ENCODE measurements at places on chromosomes 6 and 20.

DNA sequence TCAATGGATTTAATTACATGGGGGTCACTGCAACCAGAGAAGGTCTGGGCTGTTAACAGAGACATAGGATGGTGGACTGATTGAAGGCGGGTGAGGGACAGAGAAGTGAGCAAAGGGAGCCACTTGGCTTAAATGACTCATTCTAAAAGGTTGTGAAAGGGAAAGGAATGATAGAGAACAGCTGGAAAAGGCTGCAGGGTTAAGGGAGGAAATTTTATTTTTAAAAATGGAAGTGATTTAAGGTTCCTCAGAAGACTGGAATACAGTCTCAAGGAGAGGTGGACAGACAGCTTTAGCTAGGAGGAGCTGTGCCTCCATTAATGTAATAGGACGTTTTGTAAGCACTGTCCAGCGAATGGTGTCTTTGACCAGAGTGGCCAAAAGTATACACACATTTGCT is 46.7 kb downstream of the RGS17 start:
- DNase-seq = peak; percentile 4

DNA sequence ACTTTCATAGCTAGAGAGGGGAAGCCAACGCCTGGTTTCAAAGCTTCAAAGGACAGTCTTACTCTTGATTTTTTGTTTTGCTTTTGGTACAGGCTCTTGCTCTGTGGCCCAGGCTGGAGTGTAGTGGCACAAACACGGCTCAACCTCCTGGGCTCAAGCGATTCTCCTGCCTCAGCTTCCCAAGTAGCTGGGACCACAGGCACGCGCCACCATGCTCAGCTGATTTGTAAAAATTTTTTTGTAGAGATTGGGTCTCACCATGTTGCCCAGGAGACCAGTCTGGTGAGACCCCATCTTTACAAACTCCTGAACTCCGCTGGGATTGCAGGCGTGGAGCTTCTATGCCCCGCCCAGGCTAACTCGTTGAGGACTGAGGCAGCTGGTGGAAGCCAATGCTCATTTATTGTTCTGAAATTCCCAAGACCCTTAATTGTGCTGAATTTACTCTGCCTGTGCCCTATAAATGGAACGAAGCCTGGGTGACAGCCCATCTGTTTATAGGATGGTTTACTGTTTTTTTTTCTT is 18.0 kb downstream of the SRSF3 start:
- no peak for DNase-seq

DNA sequence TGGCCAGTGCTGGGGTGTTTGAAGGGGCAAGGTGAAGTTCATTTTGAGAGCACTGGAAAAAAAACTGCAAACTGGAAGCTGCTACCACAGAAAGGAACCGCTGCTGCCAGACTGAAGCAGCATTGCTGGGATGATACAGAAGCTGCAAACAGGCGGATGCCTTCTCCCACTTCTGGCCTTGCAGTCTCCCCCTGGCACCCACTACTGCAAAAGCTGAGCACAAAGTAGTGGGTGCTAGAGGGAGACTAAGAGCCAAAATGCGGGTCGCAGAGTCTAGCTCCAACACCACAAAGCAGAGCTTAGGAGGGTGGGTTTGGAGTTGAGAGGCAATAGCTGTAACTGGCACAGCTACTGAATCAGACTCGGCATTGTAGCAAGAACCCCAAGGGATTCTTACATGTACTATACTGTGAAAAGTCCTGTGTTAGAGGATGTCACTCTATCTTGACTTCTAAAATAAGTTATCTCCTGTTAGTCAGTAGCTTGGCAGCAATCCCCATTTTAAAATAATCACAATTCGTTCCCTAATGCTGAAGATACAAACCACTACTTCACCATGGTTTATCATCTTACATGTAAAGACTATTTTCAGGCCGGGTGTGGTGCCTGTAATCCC is 44.0 kb upstream of the COL21A1 start:
- DNase-seq = no peak

DNA sequence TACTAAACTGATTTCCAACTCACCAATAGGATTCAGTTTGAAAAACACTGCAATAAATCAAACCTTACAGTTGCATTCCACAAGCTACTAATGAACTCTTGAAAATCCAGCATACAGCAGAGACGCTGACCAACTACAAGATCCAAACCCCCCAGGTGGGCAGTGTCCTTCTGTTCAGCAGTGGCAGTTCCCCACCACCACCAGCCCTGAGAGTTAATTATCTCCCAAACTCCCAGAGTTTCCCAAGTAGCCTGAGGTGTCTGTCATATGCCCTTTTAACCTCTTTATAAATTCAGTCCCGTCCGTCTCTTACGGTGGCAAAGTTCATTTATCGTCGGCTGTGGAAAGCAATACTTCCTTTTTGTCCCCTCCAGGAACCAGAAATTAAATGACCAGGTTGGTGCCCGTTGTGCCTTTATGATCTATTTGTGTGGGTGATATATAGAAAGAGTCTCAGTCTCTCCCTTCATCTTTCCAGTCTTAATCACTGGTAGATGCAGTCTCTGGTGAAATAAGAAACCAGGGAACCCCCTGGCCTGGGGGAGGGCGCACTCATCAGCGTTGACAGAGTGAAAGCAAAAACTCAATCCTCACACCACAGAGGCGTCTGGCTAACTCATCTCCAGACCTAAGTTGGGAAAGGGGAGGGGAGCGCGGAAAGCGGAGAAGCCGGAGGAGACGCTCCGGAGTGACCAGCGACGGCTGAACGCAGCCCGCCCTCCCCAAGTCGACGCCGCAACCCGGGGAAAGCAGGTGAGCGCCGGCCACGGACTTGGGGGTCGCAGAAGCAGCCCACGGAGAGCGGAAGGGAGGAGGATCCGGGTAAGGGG is 717 bp downstream of the MRPL14 start:
- peak; percentile 75 for DNase-seq

DNA sequence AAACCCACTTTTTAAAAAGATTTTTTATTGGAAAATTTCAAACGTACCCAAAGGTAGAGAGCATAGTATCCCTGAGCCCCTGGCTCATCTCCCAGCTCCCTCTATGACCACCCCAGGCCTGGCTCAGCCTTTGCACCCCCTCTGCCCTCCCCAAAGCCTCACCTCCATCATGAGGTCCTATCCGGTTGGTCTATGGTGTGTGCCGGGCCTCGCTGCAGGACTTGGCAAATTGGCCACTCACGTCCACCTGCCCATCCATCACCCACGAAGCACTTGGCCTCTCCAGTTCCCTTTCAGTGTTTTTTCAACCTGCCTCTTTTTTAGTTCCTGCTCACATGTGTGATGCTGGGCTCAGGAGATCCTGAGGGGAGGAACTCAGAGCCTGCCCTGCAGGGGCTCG is 147.4 kb downstream of the CDH4 start:
- DNase-seq = no peak

DNA sequence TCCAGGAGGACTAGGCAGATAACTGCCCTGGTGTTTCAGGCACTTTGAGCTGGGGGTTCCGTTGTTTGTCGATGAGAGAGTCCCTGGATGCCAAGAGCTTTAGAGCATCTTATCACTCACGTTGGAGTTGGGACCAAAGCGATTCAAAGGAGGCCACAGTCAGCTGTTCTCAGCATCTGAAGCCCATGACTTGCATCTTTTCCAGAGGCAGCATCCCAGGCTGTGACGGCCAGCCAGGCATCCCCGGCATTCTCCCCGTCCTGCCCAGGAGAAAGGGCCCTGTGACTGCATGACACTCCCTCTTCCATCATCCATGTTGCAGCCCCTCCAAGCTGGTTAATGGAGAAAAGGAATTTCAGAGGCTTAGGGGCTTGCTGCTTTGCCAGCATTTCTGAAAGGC is 520.3 kb downstream of the CDH26 start:
- DNase-seq = no peak

DNA sequence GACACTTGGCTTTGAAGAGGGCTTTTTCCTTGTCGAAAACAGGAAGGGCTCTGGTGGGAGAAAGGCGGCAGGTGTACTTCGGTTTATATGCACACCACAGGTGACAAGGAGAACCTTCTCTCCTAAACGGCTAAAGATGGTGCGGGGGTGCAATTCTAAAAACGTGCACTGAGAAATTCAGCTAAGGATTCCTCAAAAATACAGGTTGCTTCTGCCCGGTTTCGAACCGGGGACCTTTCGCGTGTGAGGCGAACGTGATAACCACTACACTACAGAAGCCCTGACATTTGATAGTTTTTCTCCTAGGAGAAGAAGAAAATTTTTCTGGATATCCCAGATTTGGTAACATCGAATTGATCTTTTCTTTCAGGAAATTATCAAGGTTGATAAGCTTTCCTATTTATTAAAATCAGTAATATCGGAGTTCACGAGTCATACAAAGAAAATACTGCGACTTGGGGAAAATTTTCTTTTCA is 32.0 kb downstream of the POM121L2 start:
- peak; percentile 73 for DNase-seq

DNA sequence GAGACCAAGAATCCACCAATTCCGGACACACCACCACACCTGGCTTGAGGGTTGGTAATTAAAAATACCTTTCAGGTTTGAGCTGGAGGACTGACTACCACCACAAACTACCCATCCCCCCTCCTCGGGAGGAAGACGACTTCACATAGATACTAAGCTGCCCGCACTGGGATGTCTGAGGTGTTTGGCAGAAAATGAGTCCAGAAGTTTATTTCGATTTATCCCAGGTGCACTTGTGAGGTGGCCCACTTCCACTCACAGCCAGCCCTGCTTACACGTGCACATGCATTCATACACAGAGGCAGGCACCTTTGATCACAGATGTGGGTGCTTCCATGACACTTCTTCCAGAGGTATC is 187.1 kb downstream of the ID4 start:
- DNase-seq = no peak

DNA sequence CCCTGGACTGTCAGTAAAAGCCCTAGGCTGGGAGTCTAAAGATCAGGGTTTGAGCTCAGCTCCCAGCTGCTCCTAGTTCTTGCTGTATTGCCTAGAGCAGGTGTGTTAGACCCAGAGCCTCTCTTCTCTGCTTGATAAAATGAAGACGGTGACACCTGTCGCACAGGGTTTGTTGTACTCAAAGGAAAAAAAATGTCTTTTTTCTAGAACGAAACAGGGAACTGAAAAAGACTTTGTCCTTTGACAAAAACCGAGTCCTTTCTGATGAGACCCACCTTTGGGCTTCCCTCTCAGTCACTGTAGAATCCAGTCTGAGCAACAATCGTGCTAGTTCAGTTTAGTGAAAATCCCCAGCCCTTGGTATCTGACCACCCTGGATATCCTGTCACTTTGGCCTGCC is 102.1 kb upstream of the LAMP5 start:
- no peak for DNase-seq

DNA sequence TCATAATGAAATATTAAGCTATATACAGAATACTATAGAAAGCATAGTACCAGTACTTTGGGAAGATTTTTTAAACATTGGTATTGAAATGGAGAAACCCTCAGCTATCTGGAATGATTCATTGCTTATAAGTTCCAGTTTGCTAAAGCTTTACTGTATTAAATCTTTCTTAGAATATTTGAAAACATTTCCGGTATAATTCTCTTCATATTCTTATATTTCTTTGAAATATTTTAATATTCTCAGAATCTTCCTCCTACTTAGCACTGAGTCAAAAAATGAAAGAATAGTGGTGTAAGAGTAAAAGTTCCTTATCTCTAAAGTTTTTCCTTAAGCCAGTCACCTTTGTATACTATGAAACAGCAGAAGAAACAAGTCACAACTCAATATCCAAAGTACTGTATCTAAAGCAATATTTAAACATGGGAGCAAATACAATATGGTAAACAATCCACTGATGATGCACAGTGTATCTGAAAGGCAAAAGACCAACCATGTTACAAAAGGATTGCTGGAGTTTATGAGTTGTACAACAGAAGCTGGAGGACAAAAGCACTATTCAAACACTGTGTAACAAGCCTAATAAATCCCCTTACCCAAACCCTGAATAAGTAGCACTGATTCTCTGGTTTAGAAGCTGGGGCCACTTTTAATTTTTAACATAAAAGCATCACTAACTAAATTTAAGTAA is 102.1 kb downstream of the PRDM1 start:
- DNase-seq = no peak

GRCh38 chr6:36838896-36839748 is at the start of gene CPNE5:
CPNE5 (minus strand) TSS chr6:36839444; CDS start chr6:36839377, 67 bp downstream.
- no peak for DNase-seq

- DNase-seq = peak; percentile 78
These were observed 2.8 kb downstream of the FOXS1 start for GRCh38 chr20:31842471-31843157.

GRCh38 chr6:143614235-143614634 is 63.5 kb upstream of the PHACTR2 start:
- DNase-seq = no peak

DNA sequence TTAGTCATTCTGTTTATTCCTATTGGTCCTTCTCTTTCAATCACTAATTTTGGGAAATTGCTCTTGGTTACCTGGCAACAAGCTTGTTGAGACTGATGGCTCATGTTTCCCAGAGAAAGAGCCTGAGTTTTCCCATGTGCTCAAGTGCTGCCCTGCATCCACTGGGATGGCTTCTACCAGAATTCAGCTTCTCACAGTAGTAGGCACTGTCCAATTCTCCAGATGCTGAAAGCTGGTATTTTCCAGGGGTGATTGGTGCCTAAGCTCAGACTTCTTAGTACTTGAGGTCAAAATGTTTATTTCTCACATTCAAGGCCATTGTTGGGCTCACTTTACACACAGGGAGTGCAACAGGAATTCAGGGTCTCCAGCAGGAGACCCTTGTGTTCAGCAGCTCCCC is 29.1 kb upstream of the SLC2A12 start:
- DNase-seq = no peak

- DNase-seq = no peak
These were observed 15.2 kb upstream of the CST9L start for GRCh38 chr20:23583526-23583925.

GRCh38 chr6:166679566-166679965 is 52.5 kb upstream of the RPS6KA2 start:
- DNase-seq = no peak

- DNase-seq = no peak
These were observed 441.8 kb upstream of the DEFB115 start for GRCh38 chr20:30815577-30816181.

DNA sequence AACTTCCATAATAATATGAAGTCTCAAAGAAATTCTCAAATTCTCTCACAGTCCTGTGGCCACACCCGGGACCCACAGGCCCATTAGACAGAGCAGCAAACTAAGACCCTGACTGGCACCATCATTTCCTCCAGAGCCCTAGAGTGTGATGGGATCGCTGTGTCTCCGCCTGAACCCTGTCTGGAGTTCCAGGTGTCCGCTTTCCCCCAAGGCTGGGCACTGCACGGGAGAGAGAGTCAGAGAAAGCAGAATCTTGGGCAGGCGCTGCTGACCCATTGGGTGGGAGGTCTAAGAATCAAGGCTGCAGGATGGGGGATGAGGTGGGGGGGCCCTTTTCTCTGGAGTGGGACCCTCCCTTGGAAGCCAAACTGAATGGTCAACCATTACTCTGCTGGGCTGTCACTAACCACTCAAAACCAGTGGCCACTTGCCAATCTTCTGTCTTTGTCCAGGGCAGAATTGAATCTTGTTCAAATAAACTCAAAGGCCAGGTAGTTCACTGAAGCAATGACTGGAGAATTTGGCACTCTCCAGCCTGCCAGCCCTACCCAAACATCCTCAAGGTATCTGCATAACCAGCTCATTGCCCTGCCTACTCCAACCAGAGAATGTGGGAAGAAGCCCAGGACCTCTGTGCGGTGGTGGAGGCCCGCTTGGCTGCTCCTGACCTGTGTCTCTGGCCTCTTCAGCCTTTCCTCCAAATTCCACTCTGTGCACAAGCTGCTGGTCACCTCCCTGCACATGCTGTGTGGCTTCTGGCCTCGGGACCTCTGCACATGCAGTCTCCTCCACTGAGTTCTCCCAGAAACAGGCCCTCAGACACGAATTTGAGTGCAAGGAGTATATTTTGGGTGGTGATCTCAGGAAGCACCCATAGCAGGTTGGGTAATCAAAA is 141.1 kb downstream of the CEBPB start:
- no peak for DNase-seq

- peak; percentile 70 for DNase-seq
These were observed 21.0 kb downstream of the SRSF3 start for GRCh38 chr6:36615018-36615761.

All from EL (cell line).